ENCODE measurements at places on chromosomes 2 and 18.

DNA sequence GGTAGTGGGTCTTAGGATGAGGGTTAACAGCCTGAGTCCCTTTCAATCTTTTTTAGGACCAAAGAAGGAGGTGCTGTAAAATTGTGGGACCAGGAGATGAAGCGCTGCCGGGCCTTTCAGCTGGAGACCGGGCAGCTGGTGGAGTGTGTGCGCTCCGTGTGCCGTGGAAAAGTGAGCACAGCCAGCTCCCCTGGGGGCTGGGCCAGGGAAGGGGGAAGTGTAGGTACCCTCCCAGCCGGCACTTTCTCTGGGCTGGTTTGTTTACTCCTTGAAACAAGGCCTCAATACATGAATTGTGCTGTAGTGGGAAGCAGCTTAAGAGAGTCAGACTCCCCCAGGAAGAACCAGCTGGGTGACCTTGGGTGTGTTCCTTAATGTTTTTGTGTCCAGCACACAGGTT is 90.1 kb downstream of the RTN4 start:
- no peak for DNase-seq

GRCh38 chr18:78168526-78168925 is 811.1 kb upstream of the SALL3 start:
- DNase-seq, result no peak

DNA sequence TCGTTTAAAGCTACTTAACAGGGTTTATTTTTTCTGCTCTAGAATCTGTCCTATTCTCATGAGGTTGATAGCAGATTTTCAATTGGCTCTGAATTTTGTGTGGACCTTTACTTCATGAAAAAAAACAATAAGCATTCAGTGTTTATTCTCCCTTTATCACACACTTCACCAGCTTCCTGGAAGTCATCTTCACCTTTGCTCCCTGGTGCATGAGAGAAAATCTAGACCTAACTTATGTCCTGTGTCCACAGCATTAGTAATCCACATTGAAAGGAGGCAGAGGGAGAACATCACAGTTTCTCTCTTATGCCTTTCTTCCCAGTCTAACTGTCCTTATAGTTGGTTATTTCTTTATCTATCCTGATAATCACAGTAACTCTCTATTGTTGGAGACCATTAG is 316.1 kb downstream of the PTH2R start:
- no peak for DNase-seq

- no peak for DNase-seq
Measured at GRCh38 chr2:47221039-47221438, 65.9 kb upstream of the STPG4 start.

DNA sequence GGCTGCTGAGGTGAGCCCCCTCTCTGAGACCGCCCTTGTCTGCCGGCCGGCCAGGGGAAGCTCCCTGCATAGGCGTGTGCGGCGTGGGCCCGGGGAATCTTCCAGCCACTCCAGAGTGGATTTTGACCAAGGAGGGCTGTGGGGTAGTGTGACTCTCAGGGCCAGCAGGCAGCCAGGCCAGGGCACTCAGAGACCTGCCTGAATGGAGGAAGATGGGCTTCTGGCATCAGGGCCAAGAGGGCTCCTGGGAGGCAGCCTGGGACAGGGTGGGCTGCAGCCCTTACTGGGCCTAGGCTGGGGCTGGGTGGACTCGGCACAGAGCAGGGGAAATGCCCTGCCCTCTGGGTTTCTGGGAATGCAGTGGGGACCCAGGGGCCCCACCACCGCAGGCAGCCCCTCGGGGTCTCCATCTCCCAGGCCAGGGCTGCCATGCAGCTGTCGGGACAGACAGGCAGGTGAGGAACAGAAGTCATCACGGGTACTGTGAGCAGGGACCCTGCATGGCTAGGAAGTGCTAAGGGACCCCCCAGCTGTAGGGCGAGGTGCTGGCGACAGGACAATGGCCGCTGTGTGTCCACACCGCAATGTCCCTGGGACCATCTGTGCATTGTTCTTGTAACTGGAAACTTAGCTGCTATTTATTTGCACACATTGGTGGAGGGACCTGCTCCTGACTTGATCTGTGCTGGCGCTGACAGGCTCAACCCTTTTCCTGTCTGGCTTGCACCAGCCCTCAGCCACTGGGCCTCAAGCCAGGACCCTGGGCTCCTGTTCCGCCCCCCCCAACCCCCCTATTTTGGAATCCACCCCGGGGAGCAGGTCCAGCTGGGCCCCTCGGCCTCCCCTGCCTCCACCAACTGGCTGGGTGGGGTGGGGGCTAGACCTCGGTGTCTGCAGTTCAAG is 4.1 kb downstream of the PDCD1 start:
- no peak for DNase-seq

- DNase-seq, result no peak
Measured at GRCh38 chr2:198414976-198415375, 610.6 kb downstream of the PLCL1 start.

DNA sequence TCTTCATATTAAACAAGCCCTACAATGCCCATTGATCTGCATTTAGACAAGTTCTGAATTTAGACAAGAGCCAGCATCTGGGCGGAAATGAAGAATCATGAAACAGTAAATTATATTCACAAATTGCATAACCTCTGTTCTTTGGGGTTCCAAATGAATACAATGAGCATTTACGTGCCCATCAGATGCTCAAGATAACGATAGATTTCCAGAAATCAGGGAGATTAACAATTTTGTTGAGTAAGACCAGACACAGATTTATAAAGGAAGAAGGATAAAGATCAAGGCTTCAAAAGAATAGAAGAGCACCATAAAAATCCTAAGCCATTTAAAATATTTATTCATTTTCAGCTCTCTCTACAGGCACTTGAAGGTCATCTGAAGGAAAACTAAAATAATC is 59.7 kb upstream of the CDH20 start:
- DNase-seq, result no peak

DNA sequence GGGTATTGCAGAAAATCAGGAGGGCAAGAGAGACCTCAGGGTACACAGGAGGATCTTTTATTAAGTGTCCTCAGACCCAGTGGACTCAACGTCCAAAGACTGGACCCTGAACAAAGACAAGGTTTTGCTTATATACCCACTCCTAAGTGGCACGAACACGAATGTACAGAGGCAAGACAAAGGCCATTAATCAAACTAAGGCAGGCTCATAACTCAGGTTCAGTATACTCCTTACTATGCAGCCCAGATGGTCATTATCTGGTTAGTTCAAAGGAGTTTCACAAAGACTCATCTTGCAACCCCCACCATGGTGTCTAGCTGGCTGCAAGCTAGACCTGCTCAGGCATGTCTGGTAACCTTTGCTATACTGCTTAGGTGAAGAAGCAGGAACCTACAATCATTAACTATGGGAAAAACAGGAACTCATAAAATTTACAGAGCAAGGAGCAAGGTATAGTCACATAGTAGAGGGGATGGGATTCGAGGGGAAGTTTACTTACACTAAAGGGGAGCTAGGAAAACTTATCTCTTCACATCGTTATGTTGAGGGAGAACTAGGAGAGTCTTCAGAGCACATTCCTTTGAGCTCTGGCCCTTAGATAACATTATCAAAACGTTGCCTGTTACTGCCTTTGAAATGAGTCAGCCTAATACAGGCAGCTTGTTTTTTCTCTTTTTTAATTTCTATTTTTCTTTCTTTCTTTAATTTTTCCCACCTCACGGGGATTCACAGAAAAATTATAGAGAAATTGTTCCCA is 33.9 kb downstream of the SLC4A3 start:
- DNase-seq, result no peak

GRCh38 chr18:10247021-10247741 is 207.3 kb upstream of the APCDD1 start:
- DNase-seq, result no peak

DNA sequence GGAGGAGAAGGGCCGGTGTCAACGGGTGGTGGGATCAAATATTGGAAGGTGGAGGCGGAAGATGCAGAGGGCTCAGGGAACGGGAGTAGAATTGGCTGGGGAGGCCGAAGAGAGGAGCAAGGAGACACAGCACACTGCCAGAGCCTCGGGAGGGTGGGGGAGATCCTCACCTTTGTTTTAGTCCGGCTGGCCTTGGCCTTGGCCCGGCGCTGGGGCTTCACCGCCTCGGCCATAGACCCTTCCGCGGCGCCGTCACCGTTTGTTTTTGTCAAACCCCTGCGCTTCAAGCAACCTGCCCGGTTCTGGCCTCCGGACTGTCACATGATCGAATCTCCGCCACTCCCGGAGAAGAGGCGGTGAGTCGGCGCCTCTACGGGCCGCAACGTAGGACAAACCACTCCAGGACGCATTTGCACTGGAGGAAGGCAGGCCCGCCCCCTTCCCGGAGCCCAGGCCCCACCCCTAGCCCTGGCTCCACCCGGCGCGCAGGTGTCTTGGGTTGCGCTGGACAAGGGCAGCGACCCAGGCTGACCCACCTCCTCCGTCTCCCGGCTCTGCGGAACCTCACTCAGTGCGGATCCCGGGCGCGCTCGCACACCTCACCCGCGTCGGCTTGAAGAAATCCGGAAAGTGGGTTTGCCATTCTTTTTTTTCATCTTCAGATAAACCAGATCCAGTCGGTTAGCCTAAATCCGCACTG is at the start of gene EPG5:
Gene EPG5, minus strand, starts transcription at position 323 of the 700 bp plus-strand sequence. Its CDS starts 90 bp downstream, at position 233.
- DNase-seq, result peak; percentile 81

DNA sequence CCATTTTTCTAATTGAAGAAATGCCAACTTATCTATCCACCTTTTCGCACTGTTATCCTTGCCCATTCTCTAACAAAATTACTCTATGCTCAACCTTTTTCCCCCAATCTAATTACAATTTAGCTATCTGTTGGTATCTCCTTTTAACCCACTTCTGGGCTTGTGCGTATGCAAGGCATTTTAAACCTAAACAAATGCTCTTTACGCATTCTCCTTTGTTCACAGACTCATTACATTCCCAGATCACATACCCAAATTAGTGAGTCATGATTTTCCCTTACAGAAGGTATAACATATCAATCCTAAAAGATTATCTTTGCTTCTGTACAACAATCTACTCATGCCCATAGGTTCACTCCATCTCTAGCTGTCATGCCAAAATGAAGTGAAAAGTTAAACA is 71.7 kb upstream of the LYPD1 start:
- DNase-seq, result no peak

- no peak for DNase-seq
Measured at GRCh38 chr2:233059797-233060500, at the start of gene INPP5D. Gene INPP5D (plus strand): TSS chr2:233060342. CDS start chr2:233060479, 137 bp downstream.

DNA sequence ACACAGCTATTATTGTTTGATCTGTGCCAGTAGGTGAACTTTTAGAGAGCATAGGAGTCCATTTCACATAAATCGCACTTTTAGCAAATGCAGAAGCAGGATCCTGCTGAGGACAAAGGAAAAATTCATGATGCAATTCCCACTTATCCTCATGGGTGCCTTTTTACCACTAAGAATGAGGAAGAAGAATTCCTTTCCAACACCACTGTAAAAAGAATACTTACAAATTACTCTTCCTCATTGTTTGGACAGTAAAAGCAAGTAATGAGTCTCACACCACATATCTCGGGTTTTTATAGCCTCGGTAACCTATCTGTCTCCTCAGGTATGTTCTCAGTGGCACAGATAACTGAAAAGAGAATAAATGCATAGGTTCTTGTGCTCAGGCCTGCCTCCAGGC is 238.5 kb downstream of the MTX2 start:
- DNase-seq, result no peak

DNA sequence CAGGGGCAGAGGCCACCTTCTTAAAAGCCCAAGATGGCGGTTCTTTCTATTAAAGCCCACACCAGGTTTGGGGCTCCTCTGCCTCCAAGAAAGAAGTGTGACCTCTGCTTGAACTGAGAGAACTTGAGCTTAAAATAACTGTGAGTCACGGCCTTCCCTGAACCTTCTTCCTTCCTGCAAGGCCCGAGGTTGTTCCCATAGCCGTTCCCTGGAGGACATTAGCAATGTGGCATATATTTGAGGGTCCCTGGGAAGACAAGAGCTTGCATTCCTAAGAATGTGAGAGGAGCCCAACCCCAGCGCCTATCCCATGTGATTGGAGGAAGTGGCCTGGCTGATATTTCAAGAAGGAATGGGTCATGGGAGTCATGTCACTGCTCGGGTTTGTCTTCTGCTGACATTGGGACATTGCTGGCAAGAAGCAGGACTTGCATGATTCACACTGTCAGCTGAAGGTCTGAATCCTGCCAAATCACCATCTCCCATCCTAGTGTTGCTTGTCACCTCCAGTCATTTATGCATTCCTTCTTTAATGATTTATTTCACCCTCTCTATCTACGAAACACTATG is 168.1 kb downstream of the TRIB2 start:
- no peak for DNase-seq

- no peak for DNase-seq
Measured at GRCh38 chr18:47986620-47987387, 56.3 kb upstream of the SMAD2 start.

GRCh38 chr2:215188078-215188477 is 49.7 kb upstream of the ABCA12 start:
- no peak for DNase-seq
